ENCODE measurements at places on chromosomes 7 and 10.

GRCh38 chr10:103120977-103121735, 71.9 kb downstream of the NT5C2 start:
- DNase-seq: no peak

GRCh38 chr7:14179781-14180180, 190.3 kb upstream of the ETV1 start:
- no peak for DNase-seq

DNA sequence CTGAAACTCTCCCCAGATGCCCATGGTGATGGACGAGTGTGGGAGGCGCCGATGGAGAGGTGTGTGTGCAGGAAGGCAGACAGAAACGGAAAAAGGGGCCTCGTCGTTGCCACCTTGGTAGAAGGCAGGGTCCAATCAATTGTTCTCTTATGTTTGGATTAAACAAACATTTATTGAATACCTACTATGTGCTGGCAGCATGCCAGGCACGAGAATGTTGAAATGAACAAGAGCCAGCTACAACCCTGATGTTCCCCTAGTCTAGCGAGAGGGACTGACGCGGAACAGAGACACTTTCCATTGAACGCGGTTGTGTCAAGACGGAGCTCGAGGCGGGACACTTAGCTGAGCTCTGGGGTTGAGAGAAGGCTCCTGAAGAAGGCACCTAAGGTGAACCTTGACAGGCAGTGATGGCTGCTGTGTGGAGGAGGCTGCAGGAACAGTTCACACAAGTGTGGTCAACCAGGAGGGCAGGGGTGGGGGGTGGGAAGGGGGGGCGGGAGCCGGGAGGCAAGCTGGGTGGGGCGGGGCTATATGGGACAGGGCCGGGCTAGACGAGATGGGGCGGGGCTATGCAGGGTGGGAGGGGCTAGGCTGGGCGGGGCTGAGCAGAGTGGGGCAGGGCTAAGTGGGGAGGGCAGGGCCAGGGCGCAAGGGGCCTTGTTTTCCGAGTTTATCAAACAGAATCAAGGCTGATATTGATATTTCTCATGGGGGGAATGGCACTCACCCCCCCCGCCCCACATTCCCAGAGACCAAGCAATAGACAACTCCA, 181.0 kb downstream of the GATA3 start:
- no peak for DNase-seq

DNA sequence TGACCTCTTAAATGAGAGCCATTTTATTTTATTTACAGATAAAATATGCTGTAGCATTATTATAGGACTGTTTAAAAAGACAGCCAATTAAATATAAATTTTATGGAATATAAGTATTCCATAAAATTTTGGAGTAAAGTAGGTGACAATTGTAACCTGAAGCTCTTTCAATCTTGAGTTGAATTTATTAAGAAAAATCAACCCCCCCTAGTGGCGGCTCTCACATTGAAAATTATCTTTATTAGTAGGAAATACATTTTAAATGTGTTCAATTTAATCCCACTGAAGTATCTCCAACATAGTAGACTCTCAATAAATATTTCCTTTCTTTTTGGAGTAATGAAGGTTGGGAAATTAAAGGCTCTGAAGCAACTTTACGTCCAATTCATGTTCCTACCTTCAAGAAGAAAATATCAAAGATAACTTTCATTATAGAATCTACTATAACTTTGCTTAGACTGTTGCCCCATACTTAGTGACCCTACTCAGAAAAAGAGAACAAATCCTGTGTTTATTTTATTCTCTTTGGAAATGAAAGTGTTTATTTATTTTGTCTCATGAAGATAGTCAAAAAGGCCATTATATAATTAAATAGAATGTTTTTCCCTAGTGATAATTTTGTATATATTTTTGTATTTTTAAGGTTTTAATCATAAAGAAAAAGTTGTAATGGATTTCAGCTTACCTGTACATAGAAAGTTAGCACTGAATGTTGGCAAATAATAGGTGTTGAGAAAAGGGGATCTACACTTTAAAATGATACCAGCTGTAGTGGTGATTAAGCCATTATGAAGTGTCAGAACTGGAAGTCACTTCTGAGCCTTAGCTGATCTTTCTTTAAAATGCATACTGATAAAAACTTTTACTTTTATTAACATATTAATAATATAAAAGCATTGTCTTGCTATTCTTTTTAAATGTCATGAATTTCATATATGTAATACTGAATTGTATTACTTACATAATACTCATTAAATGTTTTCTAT, 3.3 kb downstream of the AHR start:
- DNase-seq: peak; percentile 21

- no peak for DNase-seq
Observed at GRCh38 chr10:122875843-122876466, 3.4 kb downstream of the FAM24B start.

DNA sequence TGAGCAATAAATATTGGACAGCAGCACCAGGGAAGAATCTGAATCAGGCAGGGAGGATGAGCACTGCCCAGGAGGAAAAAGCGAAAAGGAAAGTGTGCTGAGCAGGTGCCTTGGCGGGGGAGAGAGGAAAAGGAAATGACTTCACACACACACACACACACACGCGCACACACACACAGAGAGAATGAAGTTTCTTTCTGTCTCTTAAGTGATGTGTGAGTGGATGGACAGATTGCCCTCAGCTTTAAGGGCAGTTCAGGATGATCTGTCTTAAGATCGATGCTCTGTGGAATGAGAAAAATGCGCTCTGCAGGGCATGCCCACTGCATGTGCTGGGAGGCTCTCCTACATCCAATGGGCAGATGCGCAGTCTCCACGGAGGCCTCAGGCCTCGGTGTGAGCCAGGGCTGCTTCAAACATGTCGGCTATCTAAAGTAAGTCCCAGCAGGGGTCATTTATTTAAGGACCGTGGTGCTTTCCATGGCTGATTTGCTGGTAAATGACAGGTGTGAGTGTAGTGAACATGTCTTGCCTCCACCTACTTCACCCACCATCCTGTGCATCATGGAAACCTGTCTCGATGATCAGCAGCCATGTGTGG, 2.5 kb upstream of the ACBD5 start:
- peak; percentile 74 for DNase-seq

GRCh38 chr10:35324196-35324595, 12.1 kb upstream of the CCNY start:
- no peak for DNase-seq

GRCh38 chr7:155378580-155378934, 79.4 kb upstream of the EN2 start:
- DNase-seq: no peak

DNA sequence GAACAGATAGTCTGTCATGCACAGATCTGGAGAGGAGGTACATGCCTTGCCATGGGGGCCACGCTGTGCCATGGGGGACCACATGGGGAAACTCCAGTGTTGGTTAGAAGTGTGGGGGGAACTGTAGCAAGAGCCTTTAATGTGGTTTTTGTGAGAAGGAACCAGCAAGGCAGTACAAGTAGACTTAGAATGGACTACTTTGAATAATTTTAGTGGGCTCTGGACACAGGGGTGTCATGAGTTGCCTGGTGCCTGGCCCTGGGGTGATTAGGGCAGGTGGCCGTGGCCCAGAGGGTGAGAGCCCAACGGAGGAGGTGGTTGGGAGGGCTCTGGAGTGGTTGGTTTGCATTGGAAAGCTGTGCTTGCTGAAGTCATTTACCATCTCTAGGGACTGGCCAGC, 77.2 kb downstream of the CXCL12 start:
- DNase-seq: no peak

DNA sequence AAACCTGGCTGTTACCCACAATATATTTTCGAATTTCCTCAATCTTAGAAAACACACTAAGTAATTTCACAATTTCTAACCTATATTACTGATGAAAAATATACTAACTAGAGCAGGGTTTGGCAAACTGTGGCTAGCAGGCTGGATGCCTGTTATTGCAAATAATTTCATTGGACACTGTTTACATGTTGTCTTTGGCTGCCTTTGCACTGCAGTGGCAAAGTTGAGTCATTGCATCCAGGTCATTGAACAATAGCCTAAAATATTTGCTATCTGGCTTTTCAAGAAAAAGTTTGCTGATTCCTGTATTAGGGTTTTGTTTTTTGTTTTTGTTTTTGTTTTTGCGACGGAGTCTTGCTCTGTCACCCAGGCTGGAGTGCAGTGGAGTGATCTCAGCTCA, 47.2 kb downstream of the KIF11 start:
- no peak for DNase-seq

- DNase-seq: no peak
Observed at GRCh38 chr10:114541081-114541796, 116.8 kb downstream of the ABLIM1 start.

GRCh38 chr10:73809061-73809818, 2.2 kb downstream of the NDST2 start:
- DNase-seq: no peak

DNA sequence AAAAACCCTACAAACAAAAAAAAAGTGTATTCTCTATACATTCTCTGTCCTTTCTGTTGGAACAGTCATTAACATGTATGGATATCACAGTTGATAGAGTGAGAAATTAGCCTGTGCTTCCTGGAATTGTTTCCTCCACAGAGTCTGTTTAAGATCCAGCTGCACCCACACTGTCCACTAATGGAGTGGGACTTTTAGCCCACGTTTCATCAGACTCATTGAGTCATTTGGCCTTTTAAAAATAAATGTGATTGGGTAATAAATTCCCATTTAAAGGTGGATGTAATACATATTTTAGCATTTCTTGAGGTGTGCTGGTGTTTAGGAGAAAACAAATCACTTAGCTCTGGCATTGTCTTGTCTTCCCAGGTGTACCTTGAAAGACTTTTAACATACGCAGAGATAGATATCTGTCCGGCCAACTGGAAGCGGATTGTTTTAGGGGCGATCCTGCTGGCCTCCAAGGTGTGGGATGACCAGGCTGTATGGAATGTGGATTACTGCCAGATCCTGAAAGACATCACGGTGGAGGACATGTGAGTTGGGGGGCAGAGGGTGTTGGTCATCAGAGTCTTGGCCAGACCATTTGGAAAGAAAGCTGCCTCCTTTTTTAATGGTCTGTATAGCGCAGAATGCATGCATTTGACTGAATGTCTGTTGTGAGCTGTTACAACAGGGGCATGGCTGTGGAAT, 52.3 kb upstream of the GJD4 start:
- no peak for DNase-seq

- DNase-seq: no peak
Observed at GRCh38 chr7:16592395-16592794, 53.2 kb downstream of the ANKMY2 start.

GRCh38 chr7:8365499-8366110, 67.8 kb upstream of the NXPH1 start:
- peak; percentile 42 for DNase-seq

DNA sequence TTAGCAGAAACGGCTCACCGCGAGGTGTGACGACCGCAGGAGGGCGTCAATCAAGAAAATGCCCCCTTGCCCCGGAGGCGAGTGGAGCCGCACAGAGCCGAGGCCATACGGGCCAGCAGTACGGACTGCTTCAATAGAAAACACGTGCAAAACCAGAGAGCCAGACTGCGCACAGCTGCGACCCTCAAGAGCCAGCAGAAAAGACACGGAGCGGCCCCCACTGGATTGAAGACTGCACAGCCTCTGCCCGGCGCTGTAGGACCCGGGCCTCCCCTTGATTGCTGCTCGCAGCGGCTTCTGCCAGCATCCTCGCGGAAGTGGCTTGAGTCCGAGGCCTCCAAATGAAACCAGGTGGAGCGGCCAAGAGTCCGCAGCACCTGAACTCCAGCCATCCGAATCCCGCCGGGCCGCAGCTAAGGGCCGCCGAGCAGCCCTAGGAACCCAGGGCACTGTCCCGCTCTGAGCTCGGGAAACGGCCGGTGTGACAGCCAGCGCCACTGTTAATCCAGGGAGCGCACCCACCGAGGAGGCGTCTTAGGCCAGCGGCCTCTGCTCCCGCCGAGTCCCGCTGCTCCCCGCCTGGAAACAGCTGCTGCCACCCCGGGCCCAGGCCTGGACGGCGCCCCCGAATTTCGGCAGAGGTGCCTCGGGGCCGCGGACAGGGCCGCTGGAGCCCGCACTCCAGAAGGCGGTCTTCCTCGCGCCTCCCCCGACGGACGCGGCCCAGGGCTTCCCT, 660 bp upstream of the HHEX start:
- DNase-seq: no peak

DNA sequence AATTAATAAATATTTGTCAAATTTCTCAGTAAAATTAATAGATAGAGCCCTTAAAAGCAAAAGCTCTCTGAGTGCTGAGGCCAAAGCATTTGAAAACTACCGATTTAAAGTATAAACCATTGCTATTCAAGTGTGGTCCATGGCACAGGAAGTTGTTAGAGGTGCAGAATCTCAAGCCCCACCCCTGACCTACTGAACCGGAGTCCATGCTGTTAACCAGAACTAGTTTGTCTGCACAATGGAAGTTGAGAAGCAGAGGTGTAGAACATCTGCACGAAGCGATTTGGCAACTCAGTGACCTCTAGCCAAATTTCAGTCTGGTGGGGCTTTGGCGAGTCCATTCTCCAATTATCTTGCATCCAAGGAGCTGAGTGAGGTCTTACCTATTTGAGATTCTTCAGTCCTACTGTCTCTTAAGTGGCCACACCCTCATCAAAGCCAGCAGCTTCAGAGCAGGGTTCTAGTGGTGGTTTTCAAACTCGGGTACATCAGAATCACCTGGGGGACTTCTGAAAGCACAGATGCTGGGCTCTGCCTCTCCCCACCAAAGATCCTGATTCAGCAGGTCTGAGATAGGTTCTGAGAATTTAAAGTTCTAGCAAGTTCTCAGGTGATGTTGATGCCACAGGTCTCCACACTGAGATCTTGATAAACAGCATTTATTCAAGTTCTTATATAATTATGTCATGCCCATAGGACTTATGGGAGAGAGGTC, 96.8 kb upstream of the SAMD8 start:
- no peak for DNase-seq

DNA sequence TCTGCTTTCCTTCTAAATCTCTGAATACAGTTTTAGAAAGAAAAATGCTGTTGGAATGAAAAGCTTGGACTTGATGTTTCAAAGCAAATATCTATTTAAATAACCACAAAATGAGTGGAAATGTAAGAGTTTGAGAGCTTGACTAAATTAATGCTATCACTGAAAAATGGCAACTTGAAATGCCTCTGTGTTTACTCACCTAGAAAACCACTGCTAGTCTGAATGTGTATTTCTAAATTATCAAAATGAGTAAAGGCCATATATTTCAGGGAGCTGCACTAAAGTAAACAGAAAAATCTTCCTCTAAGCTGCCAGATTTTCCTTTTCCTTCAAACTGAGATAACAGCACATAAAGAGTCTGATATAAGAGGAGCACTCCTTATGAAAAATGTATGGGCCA, 87.9 kb downstream of the DPY19L1 start:
- DNase-seq: no peak

- DNase-seq: no peak
Observed at GRCh38 chr10:123187781-123188180, 33.6 kb downstream of the BUB3 start.

DNA sequence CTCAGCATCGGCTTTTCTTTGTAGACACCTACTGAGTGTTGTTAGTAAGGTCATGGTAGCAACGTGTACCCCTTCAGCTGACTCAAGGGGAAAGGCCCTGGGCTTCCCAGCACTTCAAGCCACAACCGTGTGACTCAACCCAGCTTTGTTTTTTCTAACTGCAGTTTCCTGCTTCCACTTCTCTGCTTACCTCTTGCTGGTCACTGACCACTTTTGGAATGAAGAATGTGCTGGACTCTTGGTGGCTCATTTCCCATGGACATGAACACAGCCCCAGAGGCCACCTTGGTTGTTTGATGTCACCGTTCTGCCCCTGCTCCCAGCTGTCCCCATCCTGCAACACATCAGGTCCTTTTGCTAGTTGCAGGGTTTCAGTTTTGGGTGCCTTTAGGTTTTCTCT, 69.5 kb upstream of the ZNF438 start:
- DNase-seq: no peak

- DNase-seq: no peak
Observed at GRCh38 chr10:26790221-26790995, 70.3 kb downstream of the ABI1 start.

Measured in NCI-H1417 (cell line).